ENCODE measurements at places on chromosomes 5 and 9.

GRCh38 chr9:124805186-124805585 is 28.3 kb downstream of the OLFML2A start:
- no peak for DNase-seq

- DNase-seq = no peak
Measured at GRCh38 chr5:71836559-71837112, 117.6 kb downstream of the CARTPT start.

GRCh38 chr5:62771341-62771740 is 192.7 kb downstream of the LRRC70 start:
- DNase-seq = no peak

- no peak for DNase-seq
Measured at GRCh38 chr9:127873886-127874285, 3.6 kb downstream of the AK1 start.

DNA sequence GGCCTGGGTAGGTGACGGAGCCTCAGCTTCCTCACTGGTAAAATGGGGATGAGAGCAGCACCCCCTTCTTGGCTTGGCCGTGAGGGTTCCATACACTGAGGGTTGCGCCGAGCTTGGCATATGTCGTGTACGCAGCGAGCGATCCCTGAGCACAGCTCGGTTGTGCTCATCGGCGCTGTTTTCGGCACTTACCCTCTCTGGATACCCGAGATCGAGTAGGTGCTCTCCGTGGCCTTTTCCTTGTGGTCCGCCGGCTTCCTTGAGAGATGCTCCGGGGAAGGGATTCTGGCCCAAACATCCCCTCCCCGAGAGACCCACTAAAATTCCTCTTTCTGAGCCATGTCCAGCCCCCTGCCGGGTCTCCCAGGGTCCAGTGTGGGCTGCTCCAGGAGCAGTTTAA is 40.0 kb upstream of the HMCN2 start:
- DNase-seq = no peak

- DNase-seq = no peak
Measured at GRCh38 chr9:16712787-16713186, 157.7 kb downstream of the BNC2 start.

DNA sequence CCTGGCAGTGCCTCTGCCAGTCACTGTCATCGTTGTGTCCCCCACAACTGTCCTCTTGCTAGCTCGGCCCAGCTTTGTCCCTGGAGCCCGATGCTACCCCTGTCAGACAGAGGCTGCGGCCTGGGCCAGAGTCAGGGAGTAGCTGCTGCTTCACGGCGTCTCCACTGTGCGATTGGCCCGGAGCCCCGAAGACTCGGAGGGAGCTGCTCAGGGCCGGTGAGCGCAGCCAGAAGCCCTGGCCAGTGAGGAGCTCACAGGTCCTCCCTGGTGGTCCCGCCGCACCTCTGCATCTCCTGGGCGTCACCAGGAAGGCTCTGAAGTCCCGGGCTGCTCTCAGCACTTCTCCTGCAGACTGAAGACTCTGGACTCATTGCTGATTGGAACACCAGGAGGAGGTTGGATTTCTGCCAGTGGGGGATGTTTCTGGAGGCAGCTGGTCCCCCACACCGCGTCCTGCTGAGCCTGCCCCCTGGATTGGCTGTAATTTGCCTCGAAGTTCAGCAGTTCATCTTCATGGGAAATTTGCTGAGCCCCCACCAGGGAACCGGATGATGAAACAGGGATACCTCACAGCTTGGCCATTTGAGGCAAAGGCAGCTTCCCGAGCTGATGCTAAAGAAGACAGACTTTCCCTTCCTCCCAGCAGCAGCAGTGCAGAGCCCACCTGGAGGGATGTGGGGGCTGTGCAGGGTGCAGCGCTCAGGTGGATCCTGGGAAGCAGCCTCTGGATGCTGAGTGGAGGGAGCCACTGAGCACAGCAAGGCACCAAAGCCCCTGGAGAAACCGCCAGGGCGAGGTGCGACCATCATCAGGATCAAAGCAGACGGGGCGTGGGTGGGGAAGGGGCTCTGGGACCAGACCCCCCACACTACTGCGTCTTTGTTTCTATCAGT is 45.6 kb downstream of the USP20 start:
- no peak for DNase-seq

- DNase-seq = no peak
Measured at GRCh38 chr5:141753971-141754713, 72.1 kb upstream of the ARAP3 start.

DNA sequence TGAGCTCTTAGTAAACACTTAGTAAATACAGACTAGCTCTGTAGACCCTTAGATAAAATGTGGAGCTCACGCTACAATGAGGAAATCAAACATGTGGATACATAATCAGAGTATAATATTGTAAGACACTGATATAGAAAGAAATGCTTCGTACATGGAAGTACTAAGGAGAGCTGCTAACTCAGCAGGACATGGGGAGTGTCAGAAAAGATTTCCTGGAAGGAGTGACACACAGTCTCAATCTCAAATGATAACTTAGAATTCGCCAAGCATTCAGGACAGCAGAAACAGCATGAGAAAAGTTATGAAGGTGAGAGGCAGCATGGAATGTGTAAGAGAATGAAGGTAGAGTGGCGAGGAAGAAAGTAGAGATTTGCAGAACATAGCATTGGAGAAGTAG is 80.8 kb downstream of the ZNF622 start:
- DNase-seq = no peak

- no peak for DNase-seq
Measured at GRCh38 chr9:134942011-134942787, 24.5 kb upstream of the FCN1 start.

GRCh38 chr5:140273401-140273877 is 29.5 kb downstream of the PFDN1 start:
- DNase-seq = no peak

- DNase-seq = peak; percentile 3
Measured at GRCh38 chr9:110255463-110256379, 586 bp downstream of the TXN start.

DNA sequence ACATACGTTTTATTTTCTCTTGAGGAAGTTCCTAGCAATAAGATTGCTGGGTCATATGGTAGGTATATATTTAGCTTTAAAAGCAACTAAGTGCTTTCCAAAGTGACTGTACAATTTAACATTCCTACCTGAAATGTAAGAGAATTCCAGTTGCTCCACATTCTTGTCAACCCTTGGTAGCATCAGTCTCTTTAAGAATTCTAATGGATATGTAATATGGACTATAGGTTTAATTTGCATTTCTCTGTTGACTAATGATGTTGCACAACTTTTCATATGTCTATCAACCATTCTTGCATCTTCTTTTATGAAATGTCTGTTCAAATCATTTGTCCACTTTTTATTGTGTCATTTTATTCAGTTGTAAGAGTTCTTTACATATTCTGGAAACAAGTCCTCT is 6.7 kb upstream of the RASEF start:
- DNase-seq = no peak

DNA sequence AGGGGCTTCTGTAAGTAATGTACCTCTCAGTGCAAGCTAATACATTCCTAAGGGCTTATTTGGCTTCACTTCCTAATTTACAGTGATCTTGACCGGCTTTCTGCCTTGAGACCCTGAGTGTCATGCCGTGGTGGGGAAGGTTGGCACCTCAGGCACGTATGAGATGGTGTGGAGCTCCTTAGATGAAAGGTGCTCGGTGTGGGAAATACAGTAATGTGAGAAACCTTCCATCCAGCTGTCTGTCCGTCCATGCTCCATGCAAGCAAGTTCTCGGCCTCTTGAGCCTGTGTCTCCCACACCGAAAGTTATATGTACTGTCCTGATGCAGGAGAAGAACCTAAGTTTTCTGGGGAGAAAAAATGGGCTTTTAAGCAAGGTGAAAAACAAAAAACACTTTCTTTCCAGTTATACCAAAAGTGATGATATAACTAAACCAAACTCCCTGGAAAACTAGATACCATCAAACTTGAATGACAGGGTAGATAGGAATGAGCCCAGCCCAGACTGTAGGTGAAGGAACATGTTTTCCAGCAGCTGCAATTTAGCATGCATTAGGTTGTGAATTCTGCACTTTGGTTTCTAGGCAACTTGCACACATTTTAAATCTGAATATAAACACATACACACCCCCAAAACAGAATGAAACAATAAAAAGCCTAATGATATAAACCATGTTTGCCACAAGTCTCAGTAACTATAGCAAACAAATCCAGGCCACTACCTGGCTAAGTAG is 279.6 kb downstream of the FANCC start:
- DNase-seq = no peak

DNA sequence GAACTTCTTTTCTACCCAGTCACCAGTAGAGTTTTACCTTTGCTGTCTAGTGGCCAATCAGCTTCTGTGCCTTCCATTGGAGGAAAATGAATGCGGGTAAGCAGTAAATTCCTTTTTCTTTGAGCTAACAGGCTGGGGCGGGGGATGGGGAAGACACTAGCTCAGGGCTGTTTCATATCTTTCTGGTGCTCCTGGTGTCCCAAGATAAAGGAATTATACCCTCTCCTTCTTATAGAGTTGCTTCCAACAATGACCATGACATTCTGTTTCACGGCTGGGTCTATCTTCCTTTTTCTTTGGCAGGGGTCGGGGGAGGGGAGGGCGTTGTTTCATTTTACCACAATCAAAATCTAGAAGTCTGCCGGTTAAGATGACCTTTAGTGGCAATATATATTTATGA is 51.2 kb upstream of the RPS23 start:
- no peak for DNase-seq

GRCh38 chr9:137972355-137972987 is 94.9 kb downstream of the CACNA1B start:
- no peak for DNase-seq

GRCh38 chr5:165495829-165496380 is 1990.5 kb downstream of the MAT2B start:
- no peak for DNase-seq

DNA sequence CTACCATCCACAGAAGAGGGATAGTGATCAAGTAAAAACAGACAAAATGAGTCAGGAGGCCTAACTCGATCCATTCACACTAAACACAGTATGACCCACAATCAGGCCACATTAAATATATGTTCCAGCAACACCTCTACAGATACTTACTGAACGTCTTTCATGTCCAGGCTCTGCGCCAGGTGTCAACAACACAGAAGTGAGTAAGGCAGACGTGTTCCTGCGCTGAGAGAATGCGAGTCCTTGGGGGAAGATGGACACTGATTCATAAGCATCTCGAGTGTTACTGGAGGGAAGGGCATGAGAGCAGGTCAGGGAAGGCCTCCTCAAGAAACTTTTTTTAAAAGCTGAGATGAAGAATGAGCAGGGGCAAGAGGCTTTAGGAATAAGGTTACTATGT is 164.3 kb upstream of the CLINT1 start:
- DNase-seq = no peak

GRCh38 chr9:131734165-131734610 is 5.7 kb downstream of the RAPGEF1 start:
- DNase-seq = no peak

Measured in stimulated activated CD8-positive, alpha-beta memory T cell treated with anti-CD3 and anti-CD28 coated beads, Interleukin-4, amount 100 ng/mL, for 4 hours (primary cell).